Thoracic aorta (tissue), 2 donors: ENCODE measurements at places on chromosomes 13 and 19.

DNA sequence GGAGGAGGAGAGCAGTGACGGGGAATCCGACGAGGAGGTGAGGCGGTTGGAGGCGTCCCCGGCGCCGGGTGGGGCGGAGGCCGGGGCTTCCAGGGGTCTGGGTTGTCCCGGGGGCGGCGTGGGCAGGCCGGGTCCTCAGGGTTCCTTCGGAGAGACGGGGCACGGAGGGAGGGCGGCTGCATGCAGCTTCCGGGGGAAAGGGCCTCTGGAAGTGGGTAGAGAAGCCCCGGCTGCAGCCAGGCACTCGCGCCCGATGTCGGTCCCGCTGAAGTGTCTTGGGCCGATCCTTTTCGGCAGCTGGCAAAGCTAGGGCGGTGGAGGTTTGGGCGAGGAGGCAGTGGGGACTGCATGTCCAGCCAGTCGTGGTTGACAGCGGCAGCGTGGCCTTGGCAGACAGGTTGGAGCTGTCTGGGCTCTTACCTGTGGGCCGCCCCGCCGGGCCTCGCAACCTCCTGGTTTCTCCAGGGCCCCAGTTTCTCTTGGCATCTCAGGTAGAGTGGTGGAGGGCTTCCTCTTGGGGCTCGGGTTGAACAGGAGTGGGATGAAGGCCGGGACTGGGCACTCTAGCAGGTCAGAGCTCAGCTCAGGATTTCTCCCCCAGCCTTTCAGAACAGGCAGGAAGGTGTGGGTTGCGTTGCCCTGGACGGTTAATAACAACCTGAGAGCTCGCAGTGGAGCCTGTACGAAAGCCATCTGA is 690 bp downstream of the KMT2B start:
- H3K27ac ChIP-seq, result peak overlapping the region; percentile 71
- no peaks in the 10 kb centered on the region for H3K27me3 ChIP-seq
- H3K36me3 ChIP-seq, result peaks cover 28% of the 10 kb centered on the region
- H3K4me1 ChIP-seq, result peaks cover 26% of the 10 kb centered on the region
- H3K4me3 ChIP-seq, result peak overlapping the region; percentile 80
- no peak for DNase-seq

DNA sequence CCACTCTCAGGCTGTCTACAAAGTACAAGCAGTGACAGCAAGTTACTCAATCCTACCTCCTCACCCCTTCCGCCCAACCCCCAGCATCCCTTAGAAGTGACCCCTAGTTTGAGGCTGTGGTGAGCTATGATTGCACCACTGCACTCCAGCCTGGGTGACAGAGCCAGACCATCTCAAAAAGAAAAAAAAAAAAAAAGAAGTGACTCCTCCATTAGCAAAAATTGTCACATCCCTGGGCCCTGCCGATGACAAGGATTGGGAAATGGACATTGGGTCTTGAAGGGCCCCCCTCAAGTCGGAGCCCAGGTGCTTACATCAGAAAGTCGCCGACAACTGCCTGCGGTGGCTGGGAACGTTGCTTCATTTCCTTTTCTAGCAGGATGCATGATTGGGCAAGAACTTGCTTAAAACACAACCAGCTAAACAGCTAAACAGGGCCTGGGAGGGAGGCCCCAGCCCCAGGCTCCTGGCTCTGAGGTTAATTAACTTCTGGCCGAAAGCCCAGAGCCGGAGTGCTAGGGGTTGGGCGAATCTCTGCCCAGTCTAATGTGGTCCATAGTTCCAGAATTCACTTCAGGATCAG is 15.3 kb downstream of the RAB3D start:
- peak overlapping the region; percentile 34 for H3K27ac ChIP-seq
- H3K36me3 ChIP-seq, result peaks cover 16% of the 10 kb centered on the region
- H3K4me3 ChIP-seq, result peak overlapping the region; percentile 51
- peaks cover 10% of the 10 kb centered on the region for H3K4me1 ChIP-seq
- no peaks in the 10 kb centered on the region for H3K27me3 ChIP-seq
- DNase-seq, result peak; percentile 33

DNA sequence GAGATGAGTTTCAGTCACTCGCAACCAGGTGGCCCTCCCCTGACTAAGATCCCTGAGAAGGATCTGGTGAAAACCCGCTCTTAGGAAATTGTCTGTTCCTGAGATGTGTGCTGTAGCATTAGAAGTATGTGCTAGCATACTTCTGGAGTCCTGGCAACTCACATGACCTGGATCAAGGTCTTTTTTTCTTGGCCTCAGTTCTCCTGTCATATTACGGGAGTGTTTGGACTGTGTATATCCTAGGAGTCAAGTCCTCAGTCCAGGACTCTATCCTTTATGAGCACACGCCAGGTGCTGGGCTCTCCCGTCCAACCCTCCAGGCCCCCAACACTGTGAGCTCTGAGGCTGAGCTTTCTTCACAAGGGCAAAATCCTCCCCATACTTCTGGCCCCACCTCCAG is 156.4 kb downstream of the UQCRFS1 start:
- no peak for DNase-seq
- no peaks in the 10 kb centered on the region for H3K36me3 ChIP-seq
- no peak overlapping the region for H3K27ac ChIP-seq
- H3K27me3 ChIP-seq, result no peaks in the 10 kb centered on the region
- no peak overlapping the region for H3K4me3 ChIP-seq
- H3K4me1 ChIP-seq, result no peaks in the 10 kb centered on the region

- no peak within 1 kb of the TSS for H3K4me3 ChIP-seq
- no peaks in the 10 kb centered on the region for H3K27me3 ChIP-seq
- no peak for DNase-seq
- no peaks in the 10 kb centered on the region for H3K36me3 ChIP-seq
- H3K27ac ChIP-seq, result no peak within 1 kb of the TSS
These were observed at the start of gene FCAR for GRCh38 chr19:54873990-54874389. Gene FCAR, plus strand, starts transcription at chr19:54874235. Its CDS starts 55 bp downstream, at chr19:54874290.

DNA sequence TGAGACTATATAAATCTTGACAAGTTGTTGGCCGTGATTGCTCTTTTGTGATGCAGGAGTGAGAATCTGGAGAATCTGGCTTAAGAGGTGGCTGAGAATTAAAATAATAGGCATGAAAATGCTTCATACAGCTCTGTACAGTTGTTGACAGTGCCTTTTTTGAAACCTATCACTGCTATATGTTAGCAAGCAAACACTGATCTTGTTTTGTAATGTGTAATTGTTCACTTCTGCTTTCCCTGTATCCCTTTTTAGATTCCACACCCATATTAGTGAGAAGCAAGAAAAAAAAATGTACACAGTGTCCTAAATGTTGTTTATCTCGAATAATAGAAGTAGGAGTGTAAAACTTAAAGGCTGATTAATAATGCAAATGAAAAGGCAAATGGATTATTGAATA is 31.1 kb downstream of the ITM2B start:
- DNase-seq, result no peak
- no peak overlapping the region for H3K27ac ChIP-seq
- peaks cover 30% of the 10 kb centered on the region for H3K36me3 ChIP-seq
- H3K4me1 ChIP-seq, result no peaks in the 10 kb centered on the region
- H3K27me3 ChIP-seq, result no peaks in the 10 kb centered on the region

- no peak for DNase-seq
- no peak overlapping the region for H3K4me3 ChIP-seq
- H3K27ac ChIP-seq, result no peak overlapping the region
These were observed 1.9 kb upstream of the MADCAM1 start for GRCh38 chr19:494171-495080.

GRCh38 chr19:11247391-11247790 is 8.0 kb downstream of the ANGPTL8 start:
- no peak overlapping the region for H3K27ac ChIP-seq
- DNase-seq, result no peak
- H3K36me3 ChIP-seq, result peaks cover 11% of the 10 kb centered on the region
- peaks cover 12% of the 10 kb centered on the region for H3K4me1 ChIP-seq

DNA sequence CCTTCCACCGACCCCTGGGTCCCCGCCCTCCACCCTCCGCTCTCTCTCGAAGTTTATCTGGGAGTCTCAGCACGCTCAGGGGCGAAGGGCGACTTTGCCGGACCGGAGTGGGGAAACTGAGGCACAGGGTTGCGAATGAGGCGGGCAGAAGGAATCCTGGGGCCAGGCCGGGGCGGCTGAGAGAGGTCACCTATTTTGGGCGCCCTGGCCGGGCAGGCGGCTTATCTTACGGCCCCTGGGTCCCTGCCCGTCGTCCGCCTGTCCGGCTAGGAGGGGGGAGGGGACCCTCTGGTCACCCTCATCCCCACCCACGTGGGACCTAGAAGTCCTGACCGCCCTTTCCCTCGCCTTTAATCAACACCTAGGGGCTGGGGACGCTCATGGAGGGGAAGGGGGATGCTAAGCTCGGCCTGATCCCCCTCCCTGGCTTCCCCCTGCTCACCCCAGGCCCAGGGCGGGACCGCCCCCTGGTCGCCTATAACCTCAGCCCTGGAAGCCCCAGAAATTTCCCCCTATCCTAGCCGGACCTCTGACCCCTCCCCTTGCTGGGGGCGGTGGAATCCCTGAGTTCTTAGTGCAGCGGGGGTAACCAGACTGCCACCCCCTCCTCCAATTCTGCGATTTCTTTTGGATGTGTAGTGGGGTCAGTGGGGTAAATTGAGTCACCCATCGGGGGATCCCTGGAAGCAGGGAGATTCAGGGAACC is 556 bp downstream of the TRIP10 start:
- DNase-seq, result no peak
- peaks cover 11% of the 10 kb centered on the region for H3K36me3 ChIP-seq
- peak overlapping the region; percentile 88 for H3K4me3 ChIP-seq
- H3K27me3 ChIP-seq, result no peaks in the 10 kb centered on the region
- H3K27ac ChIP-seq, result peak overlapping the region; percentile 87
- peaks cover 33% of the 10 kb centered on the region for H3K4me1 ChIP-seq

DNA sequence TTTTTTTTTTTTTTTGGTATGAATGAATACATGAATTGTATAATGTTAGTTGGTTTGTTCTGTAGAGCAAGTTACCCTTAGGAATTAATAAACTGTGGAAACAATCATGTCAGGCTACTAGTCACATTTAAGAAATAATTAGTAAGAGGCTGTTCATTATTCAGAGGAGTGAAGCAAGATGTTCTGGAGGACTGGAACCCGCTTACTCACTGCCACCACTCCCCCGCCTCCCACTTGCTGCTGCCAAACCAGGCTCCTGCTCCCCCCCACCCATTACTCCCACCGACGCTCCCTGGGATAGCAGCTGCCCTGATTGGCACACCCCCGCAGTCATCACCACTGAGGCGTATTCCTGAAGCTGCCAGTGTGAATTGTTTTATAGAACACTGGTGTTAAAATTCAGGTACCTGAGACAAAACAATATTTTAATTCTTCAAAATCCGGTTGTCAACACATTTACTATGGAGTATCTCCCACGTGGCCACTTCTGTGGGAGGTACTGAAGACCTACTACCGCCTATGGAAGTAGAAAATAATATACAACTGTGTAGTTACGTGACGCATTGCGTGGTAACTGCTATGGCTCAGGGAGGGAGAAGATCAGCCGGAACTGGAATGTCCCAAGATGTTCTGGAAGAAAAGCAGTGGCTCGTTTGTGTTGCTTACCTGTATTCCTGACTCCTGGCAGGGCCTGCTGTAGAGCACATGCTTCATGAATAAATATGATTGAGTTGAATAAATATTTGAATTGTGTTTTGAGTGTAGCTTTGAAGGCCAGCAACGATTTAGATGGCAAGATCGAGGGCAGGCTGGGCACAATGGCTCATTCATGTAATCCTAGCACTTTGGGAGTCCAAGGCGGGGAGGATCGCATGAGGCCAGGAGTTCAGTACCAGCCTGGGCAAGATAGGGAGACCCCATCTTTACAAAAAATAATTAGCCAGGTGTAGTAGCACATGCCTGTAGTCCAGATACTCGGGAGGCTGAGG is 1.7 kb downstream of the DPY19L3 start:
- no peak for DNase-seq
- H3K4me3 ChIP-seq, result peak overlapping the region; percentile 93
- H3K36me3 ChIP-seq, result no peaks in the 10 kb centered on the region
- H3K27ac ChIP-seq, result peak overlapping the region; percentile 98

DNA sequence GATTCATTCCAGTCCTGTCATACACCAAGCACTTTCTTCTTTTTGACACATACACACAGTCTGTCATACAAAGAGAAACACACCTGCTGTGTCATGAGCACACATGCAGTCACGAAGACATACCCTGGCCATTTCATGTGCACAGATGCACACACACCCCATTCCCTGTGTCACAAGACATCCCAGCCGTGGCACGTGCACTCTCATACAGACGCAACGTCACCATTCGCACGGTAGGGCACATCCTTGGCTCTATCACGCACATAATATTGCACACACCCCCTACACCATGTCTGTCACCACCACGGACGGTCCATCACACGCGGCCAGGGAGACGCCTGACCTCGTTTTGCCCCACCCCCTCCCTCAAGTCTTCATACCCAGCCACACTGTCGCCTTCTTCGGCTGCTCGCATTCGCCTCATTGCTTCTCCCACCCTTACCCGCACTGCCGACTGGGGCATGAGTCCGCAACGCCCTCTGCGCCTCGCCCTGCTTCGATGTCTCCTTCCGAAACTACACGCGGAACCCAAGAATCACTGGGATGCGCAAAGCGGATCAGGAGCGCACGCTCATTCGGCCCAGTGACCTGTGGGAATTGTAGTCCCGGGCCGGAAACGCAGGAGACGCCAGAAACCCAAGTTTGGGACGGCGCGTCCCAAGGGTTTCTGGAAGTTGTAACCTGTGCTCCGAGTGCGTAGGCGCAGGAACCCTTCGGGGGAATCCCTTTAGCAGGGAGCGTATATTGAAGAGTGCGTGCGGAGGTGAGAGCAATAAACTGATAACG is 6.8 kb upstream of the ZNF283 start:
- H3K4me3 ChIP-seq, result peak overlapping the region; percentile 72
- H3K27me3 ChIP-seq, result no peaks in the 10 kb centered on the region
- peaks cover 7% of the 10 kb centered on the region for H3K4me1 ChIP-seq
- no peak for DNase-seq
- H3K36me3 ChIP-seq, result no peaks in the 10 kb centered on the region

DNA sequence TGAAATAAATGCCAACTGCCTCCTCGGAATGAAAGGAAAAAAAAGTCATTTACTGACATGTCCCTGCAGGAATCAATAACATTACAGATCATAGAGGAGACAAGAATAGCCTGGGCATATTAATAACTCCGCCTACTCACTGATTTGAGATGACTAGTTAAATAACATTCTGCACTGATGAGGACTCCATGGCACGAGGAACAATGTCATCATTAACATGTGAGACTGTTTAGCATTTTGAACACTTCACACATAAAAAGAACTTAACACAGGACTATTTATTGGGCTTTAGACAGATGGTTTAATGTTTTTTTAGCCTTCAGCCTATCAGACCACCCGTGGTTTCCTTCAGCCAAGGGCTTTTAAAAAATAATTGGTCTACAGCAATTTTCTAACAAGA is 170.1 kb downstream of the OLFM4 start:
- no peaks in the 10 kb centered on the region for H3K36me3 ChIP-seq
- H3K4me1 ChIP-seq, result no peaks in the 10 kb centered on the region
- no peaks in the 10 kb centered on the region for H3K27me3 ChIP-seq
- no peak overlapping the region for H3K27ac ChIP-seq
- no peak for DNase-seq
- no peak overlapping the region for H3K4me3 ChIP-seq

- H3K27me3 ChIP-seq, result no peaks in the 10 kb centered on the region
- H3K27ac ChIP-seq, result no peak overlapping the region
- no peaks in the 10 kb centered on the region for H3K4me1 ChIP-seq
- no peaks in the 10 kb centered on the region for H3K36me3 ChIP-seq
These were observed 502.7 kb downstream of the FGF9 start for GRCh38 chr13:22173610-22174009.
